Mammary microvascular endothelial cell (primary cell): ENCODE measurements at places on chromosomes 4 and X. TPM values are rescaled to one million over a fixed set of nuclear protein-coding genes. Genes with fewer than 3 reads are reported as not detected.

SPARCL1 gene
- 58.5 and 60.4 TPM in 2 replicates for total RNA-seq

CENPE gene
- total RNA-seq, result 19.1 and 19.4 TPM in 2 replicates

DDX53 gene
- not detected in 2 replicates for total RNA-seq

CCSER1 gene
- 0.07 TPM in 1 of 2 replicates, not detected in the other for total RNA-seq

REST gene
- 24.5 and 26.6 TPM in 2 replicates for total RNA-seq

NFKB1 gene
- total RNA-seq, result 36.7 and 38.1 TPM in 2 replicates

FRMD7 gene
- not detected in 2 replicates for total RNA-seq

MAGEC1 gene
- total RNA-seq, result not detected in 2 replicates

MAGEB16 gene
- total RNA-seq, result not detected in 2 replicates

CXCL11 gene
- total RNA-seq, result 4.4 and 4.7 TPM in 2 replicates

GPRASP2 gene
- 15.3 and 17.5 TPM in 2 replicates for total RNA-seq

CXCL8 gene
- 247 and 254 TPM in 2 replicates for total RNA-seq

LINC00632 gene
- total RNA-seq, result 2.1 and 2.3 TPM in 2 replicates

PDZD11 gene
- total RNA-seq, result 50.4 and 53.7 TPM in 2 replicates

NR3C2 gene
- 15.1 and 16.1 TPM in 2 replicates for total RNA-seq

PRDM8 gene
- 0.53 and 0.54 TPM in 2 replicates for total RNA-seq

SLC6A14 gene
- not detected in 2 replicates for total RNA-seq

GUCY1B1 gene
- 0.39 and 0.87 TPM in 2 replicates for total RNA-seq

CLDN34 gene
- 1.3 TPM in 1 of 2 replicates, not detected in the other for total RNA-seq

ZDHHC15 gene
- not detected in 2 replicates for total RNA-seq

NKX6-1 gene
- not detected in 2 replicates for total RNA-seq

TNIP3 gene
- 2.5 and 2.7 TPM in 2 replicates for total RNA-seq

MXRA5 gene
- total RNA-seq, result not detected in 2 replicates

MAGEA8 gene
- not detected in 2 replicates for total RNA-seq

AKAP4 gene
- not detected in 2 replicates for total RNA-seq

MAGEB10 gene
- total RNA-seq, result not detected in 2 replicates

STATH gene
- total RNA-seq, result not detected in 2 replicates

CT45A10 gene
- not detected in 2 replicates for total RNA-seq

KLHL5 gene
- total RNA-seq, result 59.5 and 68.8 TPM in 2 replicates

CENPVL2 gene
- not detected in 2 replicates for total RNA-seq

TBC1D9 gene
- total RNA-seq, result 34.5 and 36.9 TPM in 2 replicates
